ENCODE measurements at places on chromosomes 3 and 15. TPM values are rescaled to one million over a fixed set of nuclear protein-coding genes. Genes with fewer than 3 reads are reported as not detected.

Gene SLC24A1
- total RNA-seq: 2.4 TPM

Gene P2RY1
- 0.54 TPM for total RNA-seq

Gene NOX5
- total RNA-seq: 0.41 TPM

Gene CRTAP
- 306 TPM for total RNA-seq

Gene XCR1
- total RNA-seq: not detected

Gene LRRIQ4
- not detected for total RNA-seq

Gene FAM107A
- 0.13 TPM for total RNA-seq

Gene EIF4E3
- 3.7 TPM for total RNA-seq

Gene CEMIP
- total RNA-seq: 0.84 TPM

Gene FBXL2
- total RNA-seq: 9.5 TPM

Gene CLDN18
- not detected for total RNA-seq

Gene PSTPIP1
- total RNA-seq: not detected

Gene C3orf18
- total RNA-seq: 2.7 TPM

Gene CCDC39
- not detected for total RNA-seq

Gene ZNF35
- 6.2 TPM for total RNA-seq

Gene TMCO5A
- total RNA-seq: not detected

Gene LMAN1L
- not detected for total RNA-seq

Gene CADM2
- total RNA-seq: not detected

Gene ABI3BP
- total RNA-seq: 1.2 TPM

Gene PDHB
- total RNA-seq: 63.9 TPM

Gene SAMD7
- not detected for total RNA-seq

Gene SERPINI2
- total RNA-seq: not detected

Gene ARGFX
- total RNA-seq: not detected

Gene CYP1A2
- total RNA-seq: not detected

Gene ATP8B4
- total RNA-seq: 0.91 TPM

Gene FSIP1
- total RNA-seq: 0.84 TPM

Gene SCN11A
- not detected for total RNA-seq

Gene KBTBD13
- total RNA-seq: not detected

Gene ZBBX
- not detected for total RNA-seq

Gene CMTM8
- 11.7 TPM for total RNA-seq

Gene PRKCD
- total RNA-seq: 24.2 TPM

Gene SHC4
- 0.62 TPM for total RNA-seq

Gene STAG1
- 9.9 TPM for total RNA-seq

Gene AADAC
- 16.3 TPM for total RNA-seq

Gene CRYGS
- 0.43 TPM for total RNA-seq

Gene IGSF10
- total RNA-seq: 0.54 TPM

Gene TLR9
- total RNA-seq: not detected

Gene GPR171
- total RNA-seq: not detected

All from A549 treated with ZK216348 at 1 μM for 4 hours (cell line).